NCI-H1105 (cell line): ENCODE measurements at places on chromosomes 2 and 18.

GRCh38 chr2:85865539-85866164 lies 23.1 kb downstream of the ST3GAL5 start:
- DNase-seq, result no peak

DNA sequence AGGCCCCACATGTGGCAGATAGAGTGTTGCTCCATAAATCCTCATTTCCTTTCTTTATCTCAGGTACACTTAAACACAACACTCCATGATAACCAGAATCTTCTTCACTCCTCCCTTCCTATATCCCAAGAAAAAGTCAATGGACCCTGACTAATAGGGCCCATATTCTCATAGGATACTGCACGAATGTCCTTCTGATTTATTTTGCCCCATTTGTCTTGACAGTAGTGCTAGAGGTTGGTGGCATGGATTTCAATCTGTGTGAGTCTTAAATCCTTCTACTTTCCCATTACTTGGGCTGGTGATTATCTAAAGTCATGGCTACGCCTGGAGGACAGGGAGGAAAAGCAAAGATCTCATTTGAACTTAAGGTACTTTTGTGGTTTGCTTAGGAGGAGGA lies 156.0 kb downstream of the ACOXL start:
- no peak for DNase-seq

DNA sequence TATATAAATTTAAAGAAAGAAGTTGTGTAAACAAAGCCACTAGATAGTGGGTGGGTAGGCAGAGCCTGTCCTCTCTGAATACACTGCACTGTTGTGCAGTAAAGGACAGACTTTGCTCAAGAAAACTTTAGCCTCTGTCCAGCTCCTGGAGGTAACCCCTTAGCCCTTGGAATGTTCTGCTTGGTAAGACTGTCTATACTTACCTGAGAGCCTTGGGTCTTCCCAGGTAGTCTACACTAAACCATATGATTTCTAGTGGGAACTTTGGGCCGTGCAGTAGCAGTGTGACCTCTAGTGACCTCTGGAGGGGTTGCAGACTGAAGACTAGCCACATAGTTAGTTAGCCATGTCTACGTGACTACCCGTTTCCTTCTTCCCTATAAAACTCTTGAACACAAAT lies 678.3 kb upstream of the NRXN1 start:
- no peak for DNase-seq

- no peak for DNase-seq
Measured at GRCh38 chr2:12463189-12463588, 253.5 kb upstream of the TRIB2 start.

DNA sequence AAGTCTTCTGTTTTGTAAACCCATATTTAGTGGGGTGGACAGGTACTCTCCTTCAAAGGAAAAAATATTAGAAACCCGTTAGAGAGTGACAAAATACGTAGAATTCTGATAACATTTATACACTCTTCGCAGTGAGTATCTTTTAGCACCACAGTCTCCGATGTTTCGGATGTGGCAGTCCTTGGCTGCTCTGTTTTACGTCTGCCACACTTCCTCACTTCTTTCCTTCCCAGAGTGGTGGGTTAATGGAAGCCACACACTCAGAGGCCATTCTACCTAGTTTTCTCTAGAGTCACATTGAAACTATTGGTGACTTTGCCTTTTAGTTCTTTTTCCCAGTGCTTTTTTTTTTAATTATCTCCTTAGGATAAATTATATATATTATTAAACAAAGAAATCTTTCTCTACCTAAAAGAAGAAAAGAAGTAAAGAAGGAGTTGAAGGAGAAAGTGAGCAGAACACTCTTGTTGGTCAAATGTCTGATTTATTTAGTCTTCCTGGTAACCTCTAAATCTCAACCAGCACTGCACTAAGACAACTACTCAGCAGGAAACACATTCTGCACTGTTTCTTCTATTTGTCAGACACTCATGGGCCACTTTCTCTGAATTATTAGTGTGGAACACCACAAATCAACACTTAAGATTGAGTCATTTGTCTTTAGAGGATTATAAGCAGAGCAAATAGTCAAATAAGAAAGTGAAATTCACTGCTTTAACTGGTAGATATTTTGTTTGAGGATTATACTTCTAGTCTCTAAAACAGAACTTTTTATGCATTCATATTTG lies 451.3 kb upstream of the TMEFF2 start:
- no peak for DNase-seq

DNA sequence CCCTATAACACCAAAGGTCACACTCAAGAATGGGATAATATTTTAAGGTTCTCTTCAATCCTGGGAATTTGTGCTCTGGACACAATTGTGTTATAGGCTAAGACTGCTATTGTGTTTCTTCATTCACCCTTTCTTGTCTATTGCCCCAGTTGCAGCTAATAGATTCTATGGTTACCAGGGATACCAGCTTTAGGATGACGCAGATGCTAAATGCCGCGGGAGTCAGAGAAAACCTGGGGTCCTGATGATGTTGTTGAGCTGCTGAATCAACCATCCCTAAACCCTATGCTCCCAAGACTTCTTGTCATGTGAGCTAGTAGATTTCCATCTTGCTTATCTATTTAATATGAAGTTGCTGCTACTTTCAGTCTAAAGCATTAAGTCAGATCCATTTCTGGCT lies 5.4 kb downstream of the CRYGD start:
- no peak for DNase-seq

DNA sequence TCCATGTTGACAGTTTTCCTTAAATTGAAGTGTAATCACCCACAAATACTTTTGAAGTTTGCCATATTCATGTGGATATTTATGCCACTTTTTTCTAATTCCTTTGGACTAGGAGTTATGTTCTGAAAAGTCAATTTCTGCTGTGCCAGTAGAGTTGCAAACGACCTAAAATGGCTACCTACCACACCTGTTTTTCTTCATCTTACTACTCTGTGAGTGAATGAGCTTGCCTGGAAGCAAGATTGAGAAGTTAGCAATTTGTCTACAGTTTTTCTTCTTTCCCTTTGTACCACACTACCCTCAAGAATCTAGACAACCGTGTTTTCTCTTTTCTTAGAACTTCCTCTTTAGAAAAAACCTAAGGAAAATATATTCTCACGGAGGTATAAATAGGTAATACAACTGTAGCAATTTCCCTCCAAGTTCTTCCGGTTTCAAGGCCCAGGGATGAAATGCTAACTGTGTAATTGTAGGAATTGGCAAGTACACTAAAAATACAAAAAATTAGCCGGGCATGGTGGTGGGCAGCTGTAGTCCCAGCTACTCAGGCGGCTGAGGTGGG lies 7.3 kb upstream of the SLC39A10 start:
- no peak for DNase-seq

- DNase-seq, result no peak
Measured at GRCh38 chr2:175579646-175580045, 398.1 kb upstream of the ATP5MC3 start.

DNA sequence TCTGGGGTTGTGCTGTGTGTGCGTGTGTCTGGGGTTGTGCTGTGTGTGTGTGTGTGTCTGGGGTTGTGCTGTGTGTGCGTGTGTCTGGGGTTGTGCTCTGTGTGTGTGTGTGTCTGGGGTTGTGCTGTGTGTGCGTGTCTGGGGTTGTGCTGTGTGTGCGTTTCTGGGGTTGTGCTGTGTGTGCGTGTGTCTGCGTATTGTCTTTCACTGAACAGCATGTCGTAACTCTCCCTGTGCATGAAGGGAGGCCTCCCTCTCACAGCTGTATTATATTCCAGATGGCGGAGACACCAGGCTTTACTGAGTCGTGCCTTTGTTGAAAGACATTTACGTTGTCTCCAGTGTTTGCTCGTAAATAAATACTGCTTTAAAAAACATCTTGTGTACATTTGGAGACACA lies 5.9 kb downstream of the ACKR3 start:
- DNase-seq, result no peak

DNA sequence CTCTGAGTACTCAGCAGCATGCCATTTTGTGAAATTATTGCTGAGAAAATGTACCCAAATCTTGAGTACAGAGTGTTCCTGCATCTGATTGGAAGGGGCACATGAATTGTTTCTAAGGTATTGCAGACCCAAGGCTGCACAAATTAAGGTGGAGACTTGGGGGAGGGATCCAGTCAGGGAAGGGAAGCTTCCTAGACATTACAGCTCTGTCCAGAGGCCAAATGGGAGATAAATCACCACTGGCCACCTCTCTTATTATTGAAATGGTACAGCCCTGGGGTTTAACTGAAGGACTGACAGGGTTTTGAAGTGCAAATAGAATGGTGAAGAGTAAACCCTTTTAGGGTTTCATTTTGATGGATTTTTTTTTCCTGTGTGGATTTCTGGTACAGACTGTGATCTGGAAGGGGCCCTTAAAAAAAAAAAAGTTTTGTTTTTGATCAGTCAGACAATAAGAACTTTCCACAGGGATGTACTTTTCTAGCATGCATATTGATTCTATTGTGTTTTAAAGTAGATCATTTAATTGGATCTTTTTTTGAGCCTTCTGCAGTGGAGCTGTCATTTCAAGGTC lies 119.4 kb downstream of the GREB1L start:
- no peak for DNase-seq

DNA sequence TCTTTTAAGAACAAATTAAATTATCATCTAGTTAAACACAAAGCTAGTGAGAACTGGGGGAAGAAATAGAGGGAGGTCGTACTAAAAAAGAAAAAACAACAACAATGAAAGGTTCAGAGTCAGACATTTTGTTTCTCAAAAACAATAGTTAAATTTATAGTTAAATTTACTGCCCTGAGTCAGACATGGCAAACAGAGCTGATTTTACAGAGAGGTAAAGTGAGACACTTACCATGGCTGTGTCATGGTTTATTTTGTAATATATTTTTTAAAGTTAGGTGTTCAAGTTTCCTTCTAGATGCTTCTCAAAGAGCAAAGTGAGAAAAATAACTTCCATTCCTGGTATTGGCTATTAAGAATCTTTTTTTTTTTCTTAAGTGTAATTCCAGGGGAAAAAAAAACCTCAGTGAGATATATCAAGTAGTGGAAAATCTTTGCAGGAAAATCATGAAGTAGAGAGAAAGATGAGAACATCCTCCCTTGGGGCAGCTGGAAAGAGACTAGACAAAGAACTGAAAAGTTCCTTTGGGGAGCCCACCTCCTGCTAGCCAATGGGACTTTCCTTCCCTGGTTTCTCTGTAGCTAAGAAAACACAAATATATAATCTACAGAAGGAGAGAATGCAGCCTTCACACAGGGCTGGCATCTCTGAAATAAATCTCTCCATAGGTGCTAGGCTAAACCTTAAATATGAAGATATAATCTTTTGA lies 12.3 kb downstream of the KLF7 start:
- no peak for DNase-seq

GRCh38 chr2:191679818-191680600 lies 2.1 kb downstream of the NABP1 start:
- no peak for DNase-seq

GRCh38 chr2:182349268-182349667 lies 77.6 kb downstream of the PDE1A start:
- no peak for DNase-seq

DNA sequence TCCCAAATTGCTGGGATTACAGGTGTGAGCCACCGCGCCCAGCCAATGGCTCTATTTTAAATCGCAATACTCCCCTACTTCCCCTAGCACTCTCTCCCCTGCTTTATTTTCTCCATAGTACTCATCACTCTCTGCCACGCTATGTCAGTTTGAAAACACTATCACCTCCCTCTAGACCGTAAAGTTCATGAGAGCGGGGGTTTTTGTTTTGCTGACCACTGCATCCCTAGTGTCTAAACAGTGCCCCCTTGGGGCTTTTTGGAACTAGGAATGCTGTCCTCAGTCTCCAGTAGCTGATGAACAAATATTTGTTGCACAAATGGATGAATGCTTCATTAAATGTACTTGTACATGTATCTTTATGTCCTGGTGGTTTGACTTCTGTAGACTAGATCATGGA lies 44.1 kb downstream of the ATOH8 start:
- no peak for DNase-seq

GRCh38 chr2:115543024-115543423 lies 1100.6 kb downstream of the DPP10 start:
- no peak for DNase-seq

DNA sequence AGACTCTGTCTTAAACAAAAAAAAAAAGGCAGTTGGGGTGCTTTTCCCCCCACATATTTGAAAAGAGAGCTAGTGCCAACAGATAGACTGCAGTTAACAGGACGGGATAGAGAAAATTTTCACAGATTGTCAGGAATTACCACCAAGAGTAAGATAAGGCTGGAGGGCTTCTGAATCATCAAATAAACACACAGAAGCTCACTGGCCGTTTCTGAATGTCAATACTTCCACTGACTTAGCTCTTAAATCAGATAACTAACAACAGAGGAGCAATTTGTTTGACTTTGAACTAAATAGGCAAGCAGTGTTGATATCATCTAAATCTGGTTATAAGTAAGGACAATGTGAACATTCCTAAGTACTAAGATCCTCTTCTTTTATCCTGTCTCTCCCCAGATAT lies 34.7 kb downstream of the PIEZO2 start:
- no peak for DNase-seq

- peak; percentile 32 for DNase-seq
Measured at GRCh38 chr2:40451918-40452605, at the start of gene SLC8A1. SLC8A1 (minus strand) TSS chr2:40452090.

DNA sequence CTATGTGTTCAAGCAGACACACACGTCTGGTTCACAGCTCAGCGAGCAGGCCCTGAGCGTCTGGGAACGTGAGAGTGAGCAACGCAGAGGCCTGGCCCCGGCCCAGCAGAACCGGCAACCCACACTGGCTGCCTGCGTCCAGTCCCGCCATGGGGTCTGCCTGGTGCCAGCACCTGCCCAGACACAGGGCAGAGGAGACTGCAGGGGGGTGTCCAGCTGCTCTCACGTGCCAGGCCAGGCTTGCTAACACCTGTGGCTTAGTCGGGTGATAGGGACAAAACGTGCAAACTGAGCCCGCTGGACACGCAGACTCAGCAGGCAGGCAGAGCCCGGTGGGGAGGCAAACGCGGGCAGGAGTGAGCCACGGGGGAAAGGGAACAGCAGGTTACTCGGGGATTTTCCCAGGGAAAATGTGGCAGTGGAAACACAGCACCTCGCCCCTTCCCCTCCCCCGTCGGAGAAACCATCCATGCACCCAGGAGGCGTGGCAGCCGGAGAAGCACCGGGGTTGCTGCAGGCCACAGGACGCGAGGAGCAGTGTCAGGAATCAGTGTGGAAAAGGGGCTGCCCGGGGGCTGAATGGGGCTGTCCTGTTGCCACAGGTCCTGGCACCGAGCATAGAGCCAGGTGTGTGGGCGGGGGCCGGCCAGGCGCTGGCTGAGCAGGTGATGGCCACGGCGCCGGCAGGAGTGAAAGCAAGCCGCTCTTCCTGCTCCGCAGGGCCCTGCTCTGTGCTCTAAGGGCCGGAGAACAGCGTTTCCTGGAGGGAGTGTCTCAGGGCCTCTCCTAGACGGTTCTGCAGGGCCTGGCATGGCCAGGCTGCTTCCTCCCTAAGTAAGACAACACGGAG lies 154.7 kb downstream of the HDAC4 start:
- peak; percentile 41 for DNase-seq

GRCh38 chr18:48884306-48884705 lies 66.5 kb downstream of the SMAD7 start:
- no peak for DNase-seq
